ENCODE measurements at places on chromosomes 5 and 9.
A peak's percentile ranks its signal among the peaks of the same experiment; 100 is the strongest.

DNA sequence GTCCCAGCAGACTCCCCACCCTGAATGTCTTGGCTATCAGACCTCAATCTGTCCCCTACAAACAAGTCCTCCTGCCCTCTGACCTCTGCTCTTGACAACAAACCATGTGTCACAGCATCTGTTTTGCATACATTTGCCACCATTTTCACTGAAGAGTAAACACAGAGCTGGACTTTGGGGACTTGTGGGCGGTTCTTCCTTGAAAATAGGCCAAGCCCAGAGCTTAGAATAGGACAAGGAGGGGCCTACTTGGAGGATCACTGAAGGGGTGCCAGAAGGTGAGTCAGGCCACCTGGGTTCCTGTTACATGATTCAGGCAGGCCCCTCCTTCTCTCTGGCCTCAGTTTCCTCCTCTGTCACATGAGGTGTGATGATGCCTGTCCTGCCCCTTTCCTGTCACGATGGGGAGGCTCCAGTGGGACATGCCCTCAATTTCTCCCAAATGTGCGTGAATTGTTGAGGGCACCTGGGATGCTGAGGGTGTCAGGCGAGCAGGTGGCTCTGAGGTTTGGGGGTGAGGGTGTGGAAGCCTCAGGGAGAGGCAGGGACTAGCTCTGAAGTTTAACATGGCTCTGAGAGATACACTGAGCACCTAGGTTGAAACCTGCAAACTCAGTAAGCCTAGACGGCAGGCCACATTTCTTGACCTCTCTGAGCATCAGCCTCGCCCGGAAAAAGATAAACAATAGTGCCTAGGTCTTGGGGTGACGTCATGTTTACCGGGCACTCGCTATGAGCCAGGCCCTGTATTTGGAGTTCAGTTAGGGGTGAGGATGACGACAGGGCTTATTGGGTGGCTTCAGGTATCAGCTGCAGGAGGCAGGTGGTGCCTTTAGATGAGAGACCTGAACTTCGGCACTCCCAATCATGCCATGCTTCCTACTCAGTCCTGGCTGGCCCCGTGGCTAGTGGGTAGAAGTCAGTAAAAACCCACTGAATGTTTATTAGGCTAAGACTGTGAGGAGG, 107.6 kb upstream of the PITX1 start:
- DNase-seq, result no peak

GRCh38 chr5:80251636-80252035, 4.2 kb downstream of the SERINC5 start:
- no peak for DNase-seq

- DNase-seq, result no peak
These were observed 239.9 kb downstream of the ATPSCKMT start for GRCh38 chr5:10009802-10010201.

- DNase-seq, result no peak
These were observed 28.1 kb upstream of the F2RL1 start for GRCh38 chr5:76790632-76791290.

DNA sequence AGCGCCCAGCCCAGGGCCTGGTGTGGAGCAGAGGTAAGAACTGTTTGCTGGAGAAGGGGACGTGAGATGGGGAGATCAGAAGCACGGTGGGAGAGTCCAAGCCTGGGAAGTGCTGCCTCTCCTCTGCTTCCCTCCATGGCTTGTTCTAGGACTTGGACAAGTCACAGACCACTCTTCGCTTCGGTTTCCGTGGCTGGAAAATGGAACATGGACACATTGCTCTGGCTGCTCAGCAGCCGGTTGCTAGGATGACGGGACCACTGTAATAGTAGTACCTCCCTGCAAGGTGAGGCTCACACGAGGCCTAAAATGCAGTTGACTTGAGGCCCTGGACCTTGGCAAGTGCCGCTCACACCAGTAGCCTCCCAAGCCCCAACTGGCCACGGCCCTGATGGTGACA, 175.8 kb upstream of the FSTL4 start:
- no peak for DNase-seq

GRCh38 chr5:95996904-95997723, 35.5 kb upstream of the ELL2 start:
- DNase-seq, result no peak

DNA sequence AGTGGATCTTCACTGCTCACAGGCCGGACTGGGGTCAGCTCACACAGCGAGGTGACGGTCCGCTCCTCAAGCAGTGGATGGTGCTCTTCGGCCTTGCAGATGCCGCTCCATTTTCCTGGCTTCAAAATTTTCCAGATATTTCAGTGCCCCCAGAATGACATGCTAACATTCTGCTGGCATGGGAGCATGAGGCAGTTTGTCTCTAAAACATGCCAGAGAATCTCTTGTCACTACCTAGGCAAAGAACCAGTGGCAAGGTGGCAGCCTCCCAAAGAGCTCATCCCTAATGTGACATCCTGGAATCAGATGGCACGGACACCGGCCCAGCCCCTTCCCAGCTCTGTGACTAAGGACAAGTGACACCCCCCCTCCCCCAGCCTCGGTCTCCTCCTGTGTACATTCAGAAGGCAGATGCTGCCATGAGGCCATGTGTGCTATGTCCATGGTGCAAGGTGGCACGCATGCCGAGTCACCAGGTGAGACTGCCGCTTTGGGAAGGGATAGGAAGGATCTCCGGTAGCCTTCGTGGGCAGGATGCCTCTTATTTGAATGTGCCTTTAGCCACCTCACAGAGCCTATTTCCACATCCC, 2.7 kb downstream of the S1PR3 start:
- DNase-seq, result no peak

GRCh38 chr9:136527721-136528710, 17.8 kb downstream of the NOTCH1 start:
- peak; percentile 35 for DNase-seq

GRCh38 chr9:106481013-106481609, 381.9 kb upstream of the ZNF462 start:
- no peak for DNase-seq

GRCh38 chr9:19149230-19149629, 21.9 kb upstream of the PLIN2 start:
- no peak for DNase-seq

DNA sequence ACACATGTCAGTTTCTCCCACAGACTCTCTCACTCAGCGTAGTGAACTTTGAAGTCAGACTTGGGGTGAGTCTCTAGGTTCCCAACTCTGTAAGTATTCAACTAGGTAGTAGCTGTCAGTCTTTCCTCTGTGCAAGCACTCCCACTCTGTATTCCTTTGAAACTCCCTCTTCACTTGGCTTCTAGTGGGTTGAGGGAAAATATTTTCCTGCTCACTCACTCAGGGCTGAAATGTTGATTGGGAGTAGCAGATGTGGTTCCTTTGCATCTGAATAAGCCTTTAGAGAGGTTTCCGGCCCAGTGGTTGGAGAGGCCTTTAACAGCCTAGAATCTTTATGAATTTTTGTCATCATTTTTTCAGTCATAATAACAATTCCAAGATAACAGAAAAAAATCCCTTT, 18.1 kb upstream of the ARRDC3 start:
- DNase-seq, result no peak

DNA sequence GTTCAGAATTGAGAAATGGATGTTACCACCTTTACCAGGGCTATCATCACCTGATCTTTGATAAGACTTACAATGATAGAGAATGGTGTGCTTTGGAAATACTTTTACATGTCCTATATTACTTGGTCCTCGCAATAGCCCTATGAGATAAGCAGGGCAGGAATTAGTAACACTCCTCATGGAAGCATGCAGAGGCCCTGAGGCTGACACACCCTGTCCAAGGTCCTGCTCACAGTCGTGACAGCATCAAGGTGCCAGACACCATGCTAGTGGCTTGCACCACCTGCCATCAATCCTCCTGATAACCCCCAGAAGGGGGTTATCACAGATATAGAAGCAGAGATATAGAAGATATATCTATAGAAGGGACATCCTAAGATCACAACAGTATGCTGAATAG, 216.8 kb upstream of the TBC1D2 start:
- no peak for DNase-seq

- no peak for DNase-seq
These were observed 24.6 kb upstream of the BARX1 start for GRCh38 chr9:93979721-93980120.

DNA sequence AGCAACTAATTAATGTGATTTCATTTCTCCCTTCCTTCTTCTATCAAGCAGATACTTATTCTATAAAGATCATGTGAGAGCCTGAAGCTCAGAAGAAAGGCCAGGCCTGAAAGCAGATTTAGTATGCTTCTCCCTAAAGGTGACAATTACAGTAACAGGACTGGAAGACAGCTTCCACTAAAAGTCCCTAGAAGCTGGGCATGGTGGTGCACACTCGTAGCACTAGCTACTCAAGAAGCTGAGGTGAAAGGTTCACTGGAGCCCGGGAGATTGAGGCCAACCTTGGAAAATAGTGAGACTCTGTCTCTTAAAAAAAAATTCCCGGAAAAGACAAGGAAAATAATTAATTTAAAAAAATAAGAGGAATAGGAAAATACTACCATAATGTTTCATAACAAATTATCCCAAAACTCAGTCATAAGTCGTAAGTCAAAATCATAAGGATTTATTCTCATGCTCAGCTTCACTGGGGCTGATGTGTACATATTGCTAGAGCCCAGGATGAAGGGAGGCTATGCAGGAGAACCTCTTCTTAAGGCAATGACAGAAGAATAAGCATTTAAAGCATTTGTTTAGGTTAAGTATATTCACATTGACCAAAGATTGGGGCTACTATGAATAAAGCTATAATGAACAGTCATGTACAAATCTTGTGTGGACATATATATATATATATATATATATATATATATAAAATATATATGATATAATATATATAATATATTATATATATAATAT, 210.8 kb upstream of the SMARCA2 start:
- no peak for DNase-seq

GRCh38 chr9:87148331-87149104, 201.2 kb upstream of the GAS1 start:
- peak; percentile 17 for DNase-seq

DNA sequence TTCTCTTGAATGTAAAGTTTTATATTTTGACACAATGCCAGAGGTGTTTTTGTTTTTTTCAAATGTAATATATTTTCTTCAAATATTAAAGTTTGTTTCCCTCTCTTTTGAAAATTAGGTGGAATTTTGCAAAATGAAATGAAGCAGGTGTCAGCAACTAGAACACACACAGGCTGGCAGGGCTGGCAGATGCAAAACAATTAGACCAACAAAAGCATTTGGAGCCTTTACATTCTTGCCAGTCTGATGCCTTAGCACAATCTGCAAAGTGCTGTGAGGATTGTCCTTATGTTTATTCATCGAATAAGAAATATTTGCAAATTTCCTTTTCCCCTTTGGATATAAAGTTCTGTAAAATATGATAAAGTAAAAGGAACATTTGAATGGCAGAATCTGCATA, 1063.9 kb downstream of the CDH9 start:
- DNase-seq, result no peak

DNA sequence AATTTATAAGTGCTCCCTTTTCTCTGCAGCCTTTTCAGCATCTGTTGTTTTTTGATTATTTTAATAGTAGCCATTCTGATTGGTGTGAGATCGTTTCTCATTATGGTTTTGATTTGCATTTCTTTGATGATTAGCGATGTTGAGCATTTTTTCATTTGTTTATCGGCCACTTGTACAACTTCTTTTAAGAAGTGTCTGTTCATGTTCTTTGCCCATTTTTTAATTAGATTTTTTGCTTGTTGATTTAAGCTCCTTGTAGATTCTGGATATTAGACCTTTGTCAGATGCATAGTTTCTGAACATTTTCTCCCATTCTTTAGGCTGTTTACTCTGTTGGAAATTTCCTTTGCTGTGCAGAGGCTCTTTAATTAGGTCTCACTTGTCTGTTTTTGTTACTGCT, 46.3 kb downstream of the FYB1 start:
- DNase-seq, result no peak

- DNase-seq, result no peak
These were observed 118.5 kb downstream of the GNAQ start for GRCh38 chr9:77912895-77913693.

DNA sequence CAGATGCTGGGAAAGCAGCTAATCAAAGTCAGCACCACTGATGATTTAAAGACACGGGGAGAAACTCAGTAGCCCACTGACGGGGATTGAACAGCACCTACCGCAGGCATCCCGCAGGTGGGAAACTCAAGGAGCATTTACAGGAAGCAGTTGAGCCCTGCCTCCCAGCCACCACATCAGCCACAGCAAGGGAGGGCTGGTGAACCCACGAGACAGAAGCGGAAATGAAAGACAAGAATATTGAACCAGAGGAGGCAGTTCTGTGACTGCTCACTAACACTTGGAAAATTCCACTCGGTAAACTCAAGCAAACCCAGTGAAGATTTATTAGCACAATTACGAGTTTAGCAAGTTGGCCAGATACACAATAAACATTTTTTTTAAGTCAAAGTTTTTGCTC, 10.6 kb upstream of the FAM163B start:
- no peak for DNase-seq

GRCh38 chr5:34657274-34657921, 1.3 kb downstream of the RAI14 start:
- DNase-seq, result no peak

DNA sequence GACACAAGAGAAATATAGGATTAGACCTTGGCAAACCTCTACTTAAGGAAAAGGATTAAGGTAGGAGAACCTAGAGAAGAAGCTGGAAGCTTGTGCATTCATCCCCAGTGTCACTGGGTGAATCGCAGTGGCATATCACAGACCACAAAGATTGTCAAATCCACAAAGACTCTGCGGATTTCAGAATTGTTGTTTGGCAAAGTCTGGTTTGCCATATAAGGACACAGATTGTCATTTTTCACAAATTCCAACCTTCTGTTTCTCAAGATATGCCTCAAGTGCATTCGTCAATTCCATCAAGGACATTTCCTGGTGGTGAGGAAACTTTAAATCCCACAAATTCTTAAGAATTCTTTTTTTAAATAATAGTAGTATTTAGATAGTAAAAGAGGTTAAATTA, 395.1 kb upstream of the PAPPA start:
- no peak for DNase-seq

DNA sequence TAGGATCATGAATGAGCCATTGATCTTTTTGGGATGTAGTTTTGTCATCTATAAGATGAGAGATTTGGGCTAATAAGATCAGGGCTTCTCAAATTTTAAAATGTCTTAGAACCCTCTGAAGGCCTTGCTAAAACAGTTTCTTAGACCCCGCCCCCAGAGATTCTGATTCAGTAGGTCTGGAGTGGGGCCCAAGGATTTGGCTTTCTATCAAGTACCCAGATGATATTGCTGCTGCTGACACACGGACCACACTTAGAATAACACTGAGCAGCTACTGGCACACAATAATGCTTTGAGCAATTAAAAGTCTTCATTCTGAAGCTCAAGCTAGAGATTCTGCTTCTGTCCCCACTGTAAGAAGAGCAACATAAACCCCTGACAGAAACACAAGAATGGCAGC, 216.7 kb downstream of the SMARCA2 start:
- no peak for DNase-seq

Measured in NCI-H526 treated with DMSO at 0.1 percent for 48 hours (cell line).